Activated T-cell treated with anti-CD3 and anti-CD28 coated beads, Interleukin-2, amount 50 U/mL, for 72 hours (primary cell): ENCODE measurements at places on chromosomes 6 and 20. TPM values are rescaled to one million over a fixed set of nuclear protein-coding genes. Genes with fewer than 3 reads are reported as not detected.

RNF39 gene
- total RNA-seq: not detected

PKIG gene
- 10.3 TPM for total RNA-seq

SOX18 gene
- 0.46 TPM for total RNA-seq

PET117 gene
- 9.7 TPM for total RNA-seq

DNA sequence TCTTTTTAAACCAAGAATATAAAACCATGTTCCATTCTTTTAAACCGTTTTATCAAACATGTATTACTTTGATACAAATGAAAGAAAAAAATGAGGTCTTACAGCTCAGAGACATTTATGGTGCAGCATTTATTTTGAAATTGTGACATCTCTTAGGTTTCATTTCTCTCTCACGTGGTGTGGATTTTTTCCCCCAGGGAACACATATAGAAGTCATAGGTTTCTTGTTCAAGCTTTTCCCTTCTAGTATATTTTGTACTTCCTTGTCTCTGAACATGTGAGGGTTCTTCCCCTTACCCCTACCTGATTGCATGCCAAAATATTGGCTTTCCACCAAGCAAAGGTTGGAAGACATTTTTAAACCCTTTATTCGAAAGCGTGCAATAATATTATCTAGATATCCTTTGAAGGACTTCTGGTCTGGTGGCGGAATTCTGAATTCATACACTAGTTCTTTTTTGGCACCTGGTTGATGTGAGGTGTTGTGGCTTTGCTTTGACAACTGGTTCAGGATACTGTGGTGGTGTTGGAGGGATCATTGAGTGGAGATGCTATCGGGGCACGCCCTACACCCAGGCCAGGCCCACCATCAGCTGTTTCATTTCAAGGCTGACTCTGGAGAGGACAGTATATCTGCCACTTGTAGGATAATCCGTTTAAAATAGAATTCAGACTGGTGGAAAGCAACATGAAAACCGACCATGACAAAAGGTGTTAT, 5.6 kb upstream of the FAM50B start:
- no peak for DNase-seq
- H3K27ac ChIP-seq: no peak overlapping the region
- H3K4me1 ChIP-seq: peaks cover 20% of the 10 kb centered on the region

GRCh38 chr6:145349950-145350510, 385.3 kb downstream of the EPM2A start:
- no peak for DNase-seq
- H3K27ac ChIP-seq: no peak overlapping the region
- no peaks in the 10 kb centered on the region for H3K4me1 ChIP-seq
- no peak overlapping the region for H3K4me3 ChIP-seq
- no peaks in the 10 kb centered on the region for H3K36me3 ChIP-seq
- peaks cover 5% of the 10 kb centered on the region for H3K27me3 ChIP-seq

GRCh38 chr6:166442131-166442685, 59.5 kb upstream of the MPC1 start:
- H3K27ac ChIP-seq: no peak overlapping the region
- H3K4me3 ChIP-seq: no peak overlapping the region
- peaks cover 8% of the 10 kb centered on the region for H3K27me3 ChIP-seq
- H3K36me3 ChIP-seq: no peaks in the 10 kb centered on the region
- no peak for DNase-seq

GRCh38 chr6:36683656-36684446, 5.3 kb downstream of the CDKN1A start:
- peaks cover 44% of the 10 kb centered on the region for H3K4me1 ChIP-seq
- no peak for DNase-seq
- H3K27me3 ChIP-seq: no peaks in the 10 kb centered on the region
- H3K36me3 ChIP-seq: peaks cover 4% of the 10 kb centered on the region
- H3K4me3 ChIP-seq: no peak overlapping the region

- DNase-seq: peak; percentile 81
- H3K27ac ChIP-seq: peak overlapping the region; percentile 95
- peaks cover 79% of the 10 kb centered on the region for H3K4me1 ChIP-seq
- H3K27me3 ChIP-seq: no peaks in the 10 kb centered on the region
- peak overlapping the region; percentile 53 for H3K4me3 ChIP-seq
- H3K36me3 ChIP-seq: no peaks in the 10 kb centered on the region
Observed at GRCh38 chr6:16322666-16323312, 84.4 kb downstream of the GMPR start.

DNA sequence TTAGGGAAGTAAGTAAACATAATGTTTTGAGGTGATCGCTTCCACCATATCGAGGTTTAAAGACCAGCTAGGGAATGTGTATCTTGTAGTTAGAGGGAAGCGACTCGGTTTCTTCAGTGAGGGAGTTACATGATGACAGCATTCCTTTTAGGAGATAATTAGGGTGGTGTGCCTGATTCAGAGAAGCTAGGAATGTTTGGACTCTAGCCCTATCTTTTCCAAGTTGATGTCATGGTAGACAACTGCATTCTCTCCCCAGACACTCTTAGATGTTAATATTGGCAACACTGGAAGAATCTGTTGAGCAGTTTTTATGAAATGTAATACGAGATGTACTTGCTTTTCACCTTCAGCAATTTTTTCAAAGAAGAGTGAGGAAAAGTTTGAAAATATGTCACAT, 12.9 kb upstream of the HIVEP1 start:
- no peak overlapping the region for H3K27ac ChIP-seq
- no peak overlapping the region for H3K4me3 ChIP-seq
- H3K27me3 ChIP-seq: no peaks in the 10 kb centered on the region
- peaks cover 23% of the 10 kb centered on the region for H3K4me1 ChIP-seq
